ENCODE measurements at places on chromosomes 11 and 22.

DNA sequence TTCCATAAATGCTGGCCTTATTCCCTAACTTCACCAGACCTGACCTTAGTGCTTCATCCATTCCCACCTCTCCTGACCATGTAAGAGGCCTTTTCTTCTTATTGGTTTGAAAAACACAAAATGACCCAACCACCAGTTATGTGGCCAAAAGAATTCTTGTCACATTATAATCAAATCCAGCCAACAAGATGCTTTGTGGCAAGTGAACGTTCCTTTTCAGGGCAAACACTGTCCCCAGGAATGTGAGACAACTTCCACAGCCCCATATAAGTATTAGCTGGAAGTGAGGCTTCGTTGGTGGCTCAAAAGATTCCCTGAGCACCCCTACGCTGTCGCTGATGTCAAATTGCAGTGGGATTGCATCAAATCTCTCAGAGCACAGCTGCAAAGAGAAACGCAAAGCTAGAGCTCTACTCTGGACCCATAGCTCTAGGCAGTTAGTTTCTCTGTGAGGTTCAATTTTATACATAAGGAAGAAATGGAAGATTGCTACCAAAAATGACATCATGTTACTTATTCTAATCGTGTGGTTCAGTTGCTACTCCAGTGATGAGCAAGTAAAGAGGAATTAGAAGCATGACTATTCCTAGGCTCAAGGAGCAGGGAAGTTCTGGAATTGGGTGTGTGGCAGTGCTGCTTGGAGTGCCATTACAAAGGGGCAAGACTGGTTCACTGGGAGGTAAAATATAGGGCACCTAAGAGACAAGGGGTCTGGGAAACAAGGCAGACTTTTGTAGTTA lies 26.1 kb downstream of the GLYATL1 start:
- peak; percentile 65 for DNase-seq

DNA sequence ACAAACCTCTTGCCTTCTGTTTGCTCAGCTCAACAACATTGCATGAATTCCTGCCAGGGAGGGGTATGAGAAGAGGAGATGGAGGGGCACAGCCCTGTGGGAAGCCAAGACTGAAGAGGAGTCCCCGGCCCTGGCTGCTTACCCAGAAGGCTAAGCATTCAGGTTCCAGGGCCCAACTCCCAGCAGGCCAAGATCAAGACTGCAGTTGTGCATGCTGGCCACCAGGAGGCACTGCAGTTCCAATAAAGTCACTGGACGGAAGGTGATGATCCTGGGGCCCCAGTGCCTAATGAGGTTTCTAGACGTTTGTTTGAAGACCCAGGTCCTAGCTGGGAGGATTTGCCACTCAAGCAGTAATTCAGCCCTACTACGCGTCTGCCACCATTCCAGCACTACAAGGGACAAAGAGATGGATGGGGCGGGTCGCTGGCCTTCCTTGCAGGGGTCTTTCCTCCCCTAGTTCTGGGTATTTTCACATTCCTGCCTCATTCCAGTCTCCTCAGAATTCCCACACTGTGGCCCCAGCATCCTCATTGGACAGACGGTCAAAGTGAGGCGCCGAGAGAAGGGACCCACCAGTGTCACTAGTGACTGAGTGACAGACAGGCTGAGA lies 23.6 kb downstream of the ALX4 start:
- DNase-seq, result peak; percentile 60

- no peak for DNase-seq
These were observed 1.2 kb downstream of the CAPRIN1 start for GRCh38 chr11:34052608-34053160.

DNA sequence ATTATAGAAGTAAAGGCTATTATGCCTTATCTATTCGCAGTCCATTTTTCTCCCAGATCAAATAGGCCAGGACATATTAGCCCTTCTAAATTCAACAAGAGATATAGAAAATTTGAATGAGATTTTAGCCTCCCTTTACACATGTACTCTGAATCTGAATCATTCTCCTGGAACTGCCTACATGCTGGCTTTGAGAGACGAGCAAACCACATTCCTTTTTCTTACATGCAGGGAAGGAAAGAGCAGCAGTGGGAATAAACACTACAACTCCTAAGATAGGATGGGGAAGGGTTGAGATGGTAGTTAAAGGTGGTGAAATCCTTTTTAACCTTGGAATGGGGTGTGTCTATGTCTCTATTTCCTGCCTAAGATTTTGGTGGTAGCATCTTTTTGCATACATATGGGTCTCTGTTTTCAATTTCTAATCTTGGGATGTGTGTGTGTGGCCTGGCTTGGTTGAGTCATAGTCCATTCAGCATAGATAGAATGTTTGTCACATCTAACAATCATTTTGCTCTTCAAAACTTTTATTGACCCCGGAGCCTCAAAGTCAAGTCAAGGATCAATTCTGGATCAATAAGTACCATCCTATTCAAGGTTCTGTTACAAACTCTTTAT lies 11.1 kb upstream of the OOSP2 start:
- no peak for DNase-seq

- DNase-seq, result no peak
These were observed 2.8 kb downstream of the APOL6 start for GRCh38 chr22:35651085-35651484.

- DNase-seq, result no peak
These were observed 41.6 kb downstream of the AHNAK start for GRCh38 chr11:62505059-62505439.

GRCh38 chr11:113697756-113698407 lies 8.2 kb downstream of the TMPRSS5 start:
- no peak for DNase-seq

DNA sequence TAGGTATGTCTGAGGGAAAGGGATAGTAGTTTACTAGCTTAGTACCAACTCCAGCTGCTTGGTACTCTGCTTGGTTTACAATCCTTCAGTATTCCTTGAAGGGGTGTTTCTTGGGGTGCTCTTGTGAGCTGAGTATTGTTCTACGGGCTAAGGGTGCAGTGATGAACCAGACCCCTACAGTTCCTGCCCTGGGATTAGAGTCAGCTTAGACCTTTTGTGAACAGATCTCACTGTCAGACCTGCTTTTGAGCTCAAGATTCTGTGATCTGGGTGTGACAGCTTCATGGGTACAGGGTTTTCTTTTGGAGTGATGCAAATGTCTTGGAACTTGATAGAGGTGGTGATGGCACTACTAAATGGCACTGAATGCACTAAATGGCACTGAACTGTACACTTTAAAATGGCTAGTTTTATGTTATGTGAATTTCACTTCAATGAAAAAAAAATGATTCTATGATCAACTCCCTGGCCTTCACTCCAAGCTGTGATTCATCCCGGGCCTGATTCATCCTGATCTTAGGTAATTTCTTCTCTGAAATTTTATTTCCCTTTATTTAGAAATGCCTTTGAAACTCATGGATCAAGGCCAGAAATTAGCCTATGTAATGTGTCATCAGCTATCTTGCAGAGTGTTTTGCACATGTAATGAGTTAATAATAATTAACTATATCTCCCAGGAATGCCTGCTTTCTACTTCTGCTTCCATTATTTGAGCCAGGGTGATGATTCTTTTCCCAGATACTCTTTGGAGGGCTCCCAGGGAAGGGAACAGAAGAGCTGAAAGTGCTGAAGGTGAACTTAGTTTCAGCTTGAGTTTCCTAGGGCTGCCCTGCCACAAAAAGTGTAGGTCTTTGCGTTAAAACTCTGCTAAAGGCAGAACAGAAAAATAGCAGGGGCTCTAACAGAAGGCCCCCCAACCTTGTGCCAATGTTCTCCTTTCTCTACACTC lies 87.9 kb downstream of the NCAM1 start:
- peak; percentile 62 for DNase-seq

GRCh38 chr11:74011360-74012073 lies 2.6 kb upstream of the UCP3 start:
- peak; percentile 50 for DNase-seq

GRCh38 chr11:116993599-116993998 lies 104.6 kb downstream of the SIK3 start:
- peak; percentile 34 for DNase-seq

GRCh38 chr11:122642472-122642922 lies 13.0 kb upstream of the UBASH3B start:
- DNase-seq, result peak; percentile 90

DNA sequence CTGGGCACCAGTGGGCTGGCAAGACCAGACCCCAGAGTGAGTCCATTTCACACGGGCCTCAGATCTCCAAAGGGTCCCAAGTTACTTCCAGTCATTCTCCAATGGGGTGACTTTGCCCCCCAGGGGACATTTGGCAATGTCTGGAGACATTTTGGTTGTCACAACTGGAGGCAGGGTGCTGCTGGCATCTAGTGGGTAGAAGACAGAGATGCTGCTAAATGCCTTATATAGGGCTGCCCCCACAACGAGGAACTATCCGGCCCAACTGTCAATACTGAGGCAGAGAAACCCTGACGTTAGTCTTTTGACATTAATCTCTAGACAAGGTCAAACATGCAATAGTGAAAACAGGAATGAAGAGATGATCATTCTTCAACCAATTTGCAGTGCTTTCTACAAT lies 6.4 kb downstream of the RTN4RL2 start:
- DNase-seq, result no peak

GRCh38 chr22:43411040-43411868 lies 560 bp upstream of the MPPED1 start:
- DNase-seq, result no peak

GRCh38 chr22:36548606-36549005 lies 19.6 kb upstream of the EIF3D start:
- no peak for DNase-seq

DNA sequence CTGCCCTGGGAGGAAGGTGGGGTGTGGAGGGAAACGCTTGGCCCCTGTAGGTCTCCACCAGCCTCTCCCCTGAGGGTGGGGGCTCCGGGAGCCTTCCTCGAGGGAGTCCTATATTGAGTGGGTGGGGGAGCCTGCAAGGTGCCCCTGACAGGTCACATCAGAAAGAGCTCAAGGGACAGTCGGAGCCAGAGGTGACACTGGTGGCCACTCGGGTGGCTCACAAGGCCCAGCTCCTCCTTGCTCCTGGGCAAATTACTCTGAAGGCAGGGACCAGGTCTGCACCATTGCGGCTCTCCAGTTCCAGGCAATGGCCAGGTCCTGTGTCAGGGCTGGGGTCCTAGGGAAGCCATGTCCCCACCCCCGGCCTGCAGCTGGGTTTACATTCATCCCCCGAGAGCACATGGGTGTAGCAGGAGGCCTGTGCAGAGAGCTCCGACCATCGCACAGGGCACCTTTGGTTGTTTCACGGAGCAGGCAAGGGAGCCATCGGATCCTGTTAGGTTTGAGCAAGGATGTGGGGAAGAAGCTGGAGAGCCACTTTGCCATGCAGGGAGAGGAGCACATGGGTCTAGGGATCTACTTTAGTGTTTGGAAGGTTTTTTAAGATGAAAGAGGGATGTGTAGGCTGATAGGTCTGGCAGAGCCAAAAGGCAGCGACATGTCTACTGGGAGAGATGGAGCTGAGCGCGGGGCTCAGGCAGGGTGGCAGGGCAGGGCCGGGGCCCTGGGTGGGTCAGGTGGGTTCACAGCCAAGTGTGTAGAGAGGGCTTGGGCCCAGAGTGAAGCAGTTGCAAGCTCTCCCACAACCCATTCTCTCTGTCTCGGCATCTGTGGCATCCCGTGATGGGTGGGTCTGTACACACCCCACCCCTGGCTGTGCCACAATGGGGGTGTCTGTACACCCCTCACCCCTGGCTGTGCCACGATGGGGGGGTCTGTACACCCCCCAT lies 14.8 kb downstream of the CCND1 start:
- DNase-seq, result no peak

GRCh38 chr11:133239575-133239974 lies 292.7 kb downstream of the OPCML start:
- no peak for DNase-seq

DNA sequence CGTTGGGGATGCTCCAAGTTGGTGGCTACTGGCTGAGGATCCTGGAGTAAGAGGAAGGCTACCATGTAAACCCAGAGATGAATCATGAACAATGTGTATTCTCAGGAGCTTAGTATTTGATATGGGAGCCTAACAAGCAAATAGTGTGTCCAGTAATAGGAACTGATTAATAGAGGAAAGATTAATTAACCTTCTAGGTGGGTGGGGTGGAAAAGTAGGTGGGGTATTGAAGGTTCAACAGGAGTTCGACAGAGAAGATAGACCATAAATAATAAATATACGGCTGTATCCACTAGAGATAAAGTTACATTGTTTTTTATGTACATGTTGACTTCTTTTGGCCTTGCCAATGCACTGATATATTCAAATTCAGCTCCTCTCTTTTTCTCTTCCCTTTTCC lies 43.1 kb downstream of the BMAL1 start:
- no peak for DNase-seq

DNA sequence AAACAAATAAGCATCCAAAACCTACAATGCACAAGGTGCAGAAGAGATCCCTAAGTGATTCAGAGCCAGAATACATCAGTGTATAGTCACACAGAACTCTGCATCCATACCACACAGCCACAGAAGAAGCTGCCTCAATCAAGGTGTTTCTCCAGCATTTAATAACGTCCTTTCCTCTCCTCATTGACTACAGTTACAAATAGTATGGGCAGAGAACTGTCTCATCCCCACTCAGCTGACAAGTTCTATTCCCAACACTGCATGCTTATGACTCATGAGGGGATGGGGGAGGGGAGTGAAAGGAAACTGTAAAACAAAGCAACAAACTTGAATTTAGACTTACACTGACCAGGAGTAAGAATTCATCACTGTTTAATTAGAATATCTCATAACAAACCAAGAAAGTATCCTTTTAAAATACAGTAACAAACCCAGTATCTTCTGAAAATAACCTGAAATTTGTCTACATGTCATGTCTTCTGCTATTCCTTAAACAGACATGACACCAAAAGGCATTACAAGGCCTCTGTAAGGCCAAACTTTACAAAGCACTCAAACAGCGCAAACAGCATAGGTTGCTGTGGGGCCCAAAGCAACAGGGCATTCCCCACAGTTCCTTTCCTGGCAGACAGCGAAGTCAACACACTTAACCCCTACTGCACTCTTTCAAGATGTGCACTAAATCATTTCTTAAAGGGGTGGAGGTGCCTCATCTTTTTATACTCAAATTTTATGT lies 29.3 kb downstream of the CELF1 start:
- DNase-seq, result peak; percentile 81

GRCh38 chr11:13261591-13262061 lies 16.0 kb upstream of the BMAL1 start:
- DNase-seq, result peak; percentile 90

DNA sequence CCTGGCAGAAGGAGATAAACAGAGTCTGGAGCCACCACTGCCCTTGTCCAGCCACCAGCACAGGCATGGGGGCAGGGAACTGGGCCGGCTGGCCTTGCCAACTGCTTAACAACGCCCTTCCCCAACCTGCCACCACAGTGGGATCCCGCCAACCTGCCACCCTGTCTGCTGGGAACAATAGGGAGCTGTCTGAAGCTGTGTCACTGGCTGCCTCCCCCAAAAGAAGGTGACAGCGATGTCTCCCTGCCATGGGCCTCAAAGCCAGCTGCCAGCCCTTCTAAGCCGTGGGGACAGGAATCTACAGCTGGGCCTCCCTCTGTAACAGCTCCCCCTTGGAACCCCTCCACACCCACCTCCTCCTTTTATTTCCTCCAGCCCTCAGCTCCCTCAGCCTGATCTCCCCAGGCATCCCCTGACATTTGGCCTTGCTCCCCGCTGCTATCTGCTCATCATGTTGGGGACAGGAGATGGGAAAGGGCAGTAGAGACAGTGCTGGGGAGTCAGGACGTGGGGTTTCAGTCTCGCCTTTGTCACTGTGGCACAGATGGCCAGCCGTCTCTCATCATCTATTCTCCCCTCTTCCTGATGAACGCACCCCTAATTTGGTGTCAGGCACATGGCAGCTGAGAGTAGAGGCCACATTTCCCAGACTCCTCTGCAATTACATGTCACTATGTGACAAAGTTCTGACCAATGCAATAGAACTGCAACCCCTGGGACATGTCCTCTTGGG lies 51.3 kb upstream of the PRDM11 start:
- no peak for DNase-seq

GRCh38 chr11:112400476-112401014 lies 139.9 kb upstream of the PLET1 start:
- DNase-seq, result peak; percentile 7
